ENCODE measurements at places on chromosomes 16 and 17.

DNA sequence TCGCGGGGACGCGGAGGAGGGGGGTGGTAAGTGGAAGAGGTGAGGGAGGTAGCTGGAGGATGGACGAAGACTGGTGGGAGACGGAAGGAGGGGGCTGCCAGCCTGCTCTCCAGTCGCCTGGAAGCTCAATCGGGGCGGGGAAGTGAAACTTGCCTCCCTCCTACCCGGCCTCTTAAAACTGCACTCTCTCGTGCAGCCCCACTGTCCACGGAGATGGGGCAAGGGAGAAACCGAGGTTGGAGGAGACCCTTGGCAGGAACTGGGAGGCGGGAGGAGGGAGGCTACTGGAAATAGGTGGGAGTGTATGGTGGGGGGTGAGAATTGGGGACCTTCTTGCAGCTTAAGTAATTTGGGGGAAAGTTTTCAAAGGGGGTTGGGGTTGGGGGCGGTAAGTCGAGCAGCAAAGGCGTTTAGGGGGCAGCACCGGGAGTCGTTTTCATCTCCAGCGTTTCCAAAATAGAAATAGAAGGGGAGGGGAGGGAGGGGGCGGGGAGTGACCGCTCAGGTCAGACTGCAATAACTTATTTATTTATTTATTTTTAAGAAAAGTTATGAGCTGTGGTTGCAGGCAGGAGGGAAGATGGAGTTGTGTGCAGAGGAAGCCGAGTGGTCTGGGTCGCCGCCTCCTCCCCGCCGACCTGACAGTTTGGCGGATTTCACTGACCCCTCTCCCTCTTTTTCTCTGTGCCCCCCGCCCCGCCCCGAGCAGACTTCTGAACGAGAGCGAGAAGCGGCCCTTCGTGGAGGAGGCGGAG lies 1.4 kb downstream of the SOX9 start:
- no peak for DNase-seq

GRCh38 chr16:49590166-49590871 lies 216.7 kb downstream of the C16orf78 start:
- DNase-seq: no peak

DNA sequence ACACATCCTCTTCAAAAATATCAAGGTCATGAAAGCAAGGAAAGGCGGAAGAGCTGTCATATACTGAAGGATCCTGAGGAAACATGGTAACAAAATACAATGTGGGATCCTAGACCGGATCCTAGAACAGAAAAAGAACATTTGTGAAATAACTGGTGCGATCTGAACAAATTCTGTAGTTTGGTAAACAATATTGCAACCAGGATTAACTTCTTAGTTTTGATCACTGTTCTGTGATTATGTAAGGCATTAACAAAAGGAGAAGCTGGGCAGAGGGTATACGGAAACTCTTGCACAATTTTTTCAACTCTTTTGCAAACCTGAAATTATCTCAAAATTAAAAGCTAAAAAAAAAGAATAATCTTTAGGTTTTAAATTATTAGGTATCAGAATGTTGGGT lies 109.7 kb downstream of the TRIM37 start:
- no peak for DNase-seq

- DNase-seq: no peak
These were observed 178.5 kb downstream of the MAF start for GRCh38 chr16:79422064-79422463.

DNA sequence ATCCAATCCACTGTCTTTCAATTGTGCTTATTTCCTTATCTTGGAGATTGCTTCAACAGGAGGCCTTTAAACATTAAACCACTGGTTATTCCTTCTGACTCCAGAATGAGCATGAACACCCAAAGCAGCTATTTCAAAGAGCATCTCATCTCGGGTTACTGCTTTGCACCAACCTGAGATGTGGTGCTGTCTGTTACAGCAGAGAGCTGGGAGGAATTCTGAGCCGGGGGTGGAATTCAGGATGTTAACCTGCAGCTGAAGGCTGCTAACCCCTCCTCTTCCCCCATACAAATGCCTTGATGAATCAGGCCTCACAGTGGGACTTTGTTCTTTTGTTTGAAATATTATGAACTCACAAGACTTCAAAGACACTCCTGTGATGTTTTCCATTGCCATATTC lies 113.1 kb downstream of the SHISA9 start:
- DNase-seq: no peak

GRCh38 chr16:35140293-35140986 lies 1681.0 kb downstream of the TP53TG3F start:
- DNase-seq: no peak

GRCh38 chr16:30669026-30669902 lies 11.0 kb downstream of the FBRS start:
- DNase-seq: no peak

- DNase-seq: no peak
These were observed 231.2 kb upstream of the GSE1 start for GRCh38 chr16:85381738-85382592.

DNA sequence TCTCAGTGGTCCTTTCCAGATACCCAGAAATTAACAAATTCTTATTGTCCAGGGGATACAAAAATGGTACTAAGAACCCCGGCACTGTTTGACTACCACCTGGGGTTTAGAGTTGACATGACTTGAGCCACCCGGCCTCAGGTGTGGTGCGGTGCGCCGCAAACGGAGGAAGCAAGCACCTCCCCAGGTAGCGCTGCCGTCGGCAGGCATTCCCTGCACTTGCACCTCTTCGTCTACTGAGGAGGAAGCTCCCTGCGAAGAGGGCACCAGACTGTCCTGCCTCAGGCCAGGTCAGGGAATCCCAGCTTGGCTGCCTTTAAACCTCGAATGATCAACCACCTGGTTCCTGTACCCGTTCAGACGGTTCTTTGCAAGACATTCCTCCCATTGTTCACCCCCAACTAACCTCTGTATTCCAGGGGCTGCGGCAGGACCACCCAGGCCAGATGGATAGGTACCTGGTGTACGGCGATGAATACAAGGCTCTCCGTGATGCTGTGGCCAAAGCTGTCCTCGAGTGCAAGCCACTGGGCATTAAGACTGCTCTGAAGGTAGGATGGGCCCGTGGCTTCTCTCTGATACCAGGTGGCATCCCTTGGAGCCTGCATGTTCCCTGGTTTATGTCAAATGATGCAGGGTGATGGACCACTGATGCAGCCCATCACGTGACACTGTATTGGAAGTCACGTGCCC lies 40.8 kb upstream of the ENDOV start:
- DNase-seq: no peak

DNA sequence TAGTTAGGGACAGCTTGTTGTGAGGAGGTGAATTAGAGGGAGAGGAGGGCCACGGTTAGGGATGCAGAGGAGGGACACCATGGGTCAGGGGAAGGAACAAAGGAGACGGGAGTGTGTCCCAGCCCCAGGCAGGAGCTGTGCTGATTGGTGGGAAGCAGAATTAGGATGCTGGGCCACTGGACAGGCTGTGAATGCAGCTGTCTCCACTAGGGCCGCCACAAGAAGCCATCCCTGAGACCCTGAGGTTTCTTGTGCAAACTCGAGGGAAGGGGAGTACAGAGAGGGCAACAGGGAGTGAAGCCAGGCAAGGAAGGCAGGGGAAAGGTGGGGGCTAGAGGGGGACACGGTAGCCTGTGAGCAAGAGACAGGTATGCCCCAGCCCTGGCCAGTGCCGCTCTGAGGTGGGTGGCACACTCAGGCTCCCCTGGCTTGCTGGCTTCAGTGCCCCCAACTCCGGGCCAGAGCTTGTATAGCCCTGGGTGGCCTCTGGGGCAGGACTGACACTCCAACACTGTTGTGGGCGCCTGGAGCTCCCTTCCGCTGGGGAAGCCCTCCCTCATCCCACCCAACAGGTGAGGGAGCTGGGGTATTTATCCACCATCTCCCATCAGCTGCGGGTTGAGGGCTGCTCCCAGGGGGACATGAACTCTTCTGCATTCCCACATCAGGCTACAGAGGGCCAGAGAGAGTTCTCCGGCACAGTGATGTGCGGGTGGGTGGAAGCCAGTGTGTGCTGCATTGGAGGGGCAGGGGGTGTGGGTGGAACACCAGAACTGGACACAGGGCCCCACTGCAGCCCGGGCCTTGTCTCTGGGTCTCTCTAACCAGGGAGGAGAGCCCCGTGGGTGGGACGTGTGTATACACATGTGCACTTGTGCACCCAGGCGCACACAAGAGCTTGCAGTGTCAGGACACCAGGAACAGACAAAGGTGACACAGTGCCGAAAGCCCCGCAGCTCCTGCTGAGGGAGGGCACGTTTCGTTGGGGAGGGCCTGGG lies 8.3 kb upstream of the SPPL2C start:
- DNase-seq: no peak

- no peak for DNase-seq
These were observed 425.3 kb downstream of the CA10 start for GRCh38 chr17:51733166-51733565.

Measured in lung microvascular endothelial cell (primary cell).